Epithelial cell of alveolus of lung (primary cell): ENCODE measurements at places on chromosomes 16 and 17. TPM values are rescaled to one million over a fixed set of nuclear protein-coding genes. Genes with fewer than 3 reads are reported as not detected.

The MPP2 gene
- total RNA-seq = 3.9 and 5.7 TPM in 2 replicates

The GOSR2 gene
- 24.0 and 32.5 TPM in 2 replicates for total RNA-seq

The OTOA gene
- total RNA-seq = not detected in 2 replicates

The PTX4 gene
- total RNA-seq = not detected in 2 replicates

The TNFRSF12A gene
- total RNA-seq = 24.8 and 323 TPM in 2 replicates

The TEKT5 gene
- total RNA-seq = not detected in 2 replicates

The SNAI3 gene
- 0.26 TPM in 1 of 2 replicates, not detected in the other for total RNA-seq

The PPM1E gene
- 0.16 and 1.0 TPM in 2 replicates for total RNA-seq

The ABAT gene
- total RNA-seq = 1.2 and 4.3 TPM in 2 replicates

The CCL3 gene
- not detected in 2 replicates for total RNA-seq

The NAGS gene
- 7.5 and 13.6 TPM in 2 replicates for total RNA-seq

The ABCA8 gene
- total RNA-seq = 5.8 and 17.5 TPM in 2 replicates

The IKZF3 gene
- not detected in 2 replicates for total RNA-seq

The SLC35G6 gene
- not detected in 2 replicates for total RNA-seq

The SMIM36 gene
- total RNA-seq = not detected in 2 replicates

The CBX2 gene
- 7.2 and 7.6 TPM in 2 replicates for total RNA-seq

The SLC6A2 gene
- not detected in 2 replicates for total RNA-seq
